ENCODE measurements at places on chromosomes 4 and X.

- DNase-seq, result no peak
These were observed 120.3 kb downstream of the UNC5C start for GRCh38 chr4:95428291-95429070.

GRCh38 chr4:26900765-26901164 lies 40.1 kb downstream of the STIM2 start:
- no peak for DNase-seq

- DNase-seq, result no peak
These were observed 93.7 kb downstream of the GRIA3 start for GRCh38 chrX:123277821-123278220.

DNA sequence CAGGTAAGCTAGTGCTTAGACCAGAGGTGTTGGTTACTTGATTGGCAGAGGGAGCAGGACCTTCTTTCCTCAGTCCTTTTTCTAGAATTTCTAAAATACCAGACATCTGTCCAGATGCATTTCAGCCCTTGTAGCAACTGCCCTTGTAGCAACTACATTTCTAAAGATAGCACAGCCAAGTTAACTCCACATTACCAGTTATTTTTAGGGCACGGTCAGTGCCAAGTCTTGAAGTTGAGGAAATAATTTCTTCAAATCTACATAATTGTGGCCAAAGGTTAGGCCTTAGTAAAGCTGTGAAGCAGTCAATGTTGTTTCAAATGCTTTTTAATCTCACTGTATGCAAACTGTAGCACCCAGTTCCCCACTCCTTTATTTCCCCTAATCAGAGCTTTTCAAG lies 62.9 kb downstream of the MID1IP1 start:
- DNase-seq, result no peak

GRCh38 chr4:72525938-72526337 lies 43.1 kb downstream of the ADAMTS3 start:
- DNase-seq, result no peak

DNA sequence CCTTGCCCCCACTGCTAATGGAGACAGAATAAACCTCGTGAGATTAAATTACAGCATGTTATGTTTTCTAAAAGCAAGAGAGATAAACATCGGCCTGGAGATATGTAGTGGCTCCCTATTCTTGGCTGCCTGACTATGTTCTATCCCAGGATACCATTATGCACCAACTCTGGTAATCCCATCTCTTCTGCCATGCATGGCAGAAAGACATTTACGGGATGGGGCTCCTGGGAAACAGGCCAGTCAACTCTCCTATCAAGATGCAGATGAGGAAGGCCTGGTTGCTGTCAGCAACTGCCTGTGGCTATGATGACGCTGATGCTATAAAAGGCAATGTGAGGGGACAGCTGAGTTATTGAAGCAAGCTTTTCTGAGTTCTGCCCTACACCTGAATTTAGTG lies 166.2 kb upstream of the VCX3A start:
- no peak for DNase-seq

DNA sequence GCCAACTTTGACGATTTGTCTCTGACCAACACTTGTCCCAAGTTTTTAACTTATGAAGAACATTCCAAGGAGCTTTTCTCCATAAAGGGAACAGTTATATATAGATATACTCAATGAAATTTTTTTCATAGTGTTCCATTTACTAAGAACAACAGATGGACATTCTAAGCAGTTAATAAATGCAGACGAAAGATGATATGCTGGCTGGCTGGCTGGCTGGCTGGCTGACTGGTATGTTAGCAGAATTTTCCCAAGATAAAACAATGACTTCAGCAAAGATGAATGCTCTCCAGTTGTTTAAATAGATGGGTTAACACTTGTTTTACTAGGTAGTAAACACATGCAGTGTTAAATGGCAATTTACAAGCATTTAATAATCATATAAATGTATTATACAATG lies 62.2 kb downstream of the SPANXN3 start:
- no peak for DNase-seq

- peak; percentile 40 for DNase-seq
These were observed 31.5 kb upstream of the ELF2 start for GRCh38 chr4:139208404-139208945.

DNA sequence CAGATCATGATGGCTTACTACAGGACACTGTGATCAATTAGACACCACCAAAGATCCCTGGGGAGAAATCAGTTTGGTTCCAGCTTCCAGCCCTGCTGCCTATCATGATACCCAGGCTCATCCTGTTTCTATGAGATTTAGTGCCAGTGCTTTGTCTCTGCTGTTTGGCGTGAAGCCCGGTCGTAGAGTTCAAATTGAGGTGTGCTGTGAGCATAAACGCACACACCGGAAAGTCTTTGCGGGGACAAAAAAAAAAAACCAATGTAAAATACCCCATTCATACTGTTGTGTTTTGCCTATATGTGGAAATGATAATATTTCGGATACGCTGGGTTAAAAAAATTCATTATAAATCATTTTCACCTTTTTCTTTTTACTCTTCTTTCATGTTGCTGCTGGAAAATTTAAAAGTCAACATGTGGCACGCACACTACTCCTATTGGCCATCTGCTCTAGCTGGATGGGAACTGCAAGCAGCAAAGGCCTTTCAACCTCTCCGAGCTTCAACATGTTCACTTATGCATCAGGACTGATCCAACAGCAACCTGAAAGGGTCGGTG lies 607 bp upstream of the DKC1 start:
- no peak for DNase-seq

DNA sequence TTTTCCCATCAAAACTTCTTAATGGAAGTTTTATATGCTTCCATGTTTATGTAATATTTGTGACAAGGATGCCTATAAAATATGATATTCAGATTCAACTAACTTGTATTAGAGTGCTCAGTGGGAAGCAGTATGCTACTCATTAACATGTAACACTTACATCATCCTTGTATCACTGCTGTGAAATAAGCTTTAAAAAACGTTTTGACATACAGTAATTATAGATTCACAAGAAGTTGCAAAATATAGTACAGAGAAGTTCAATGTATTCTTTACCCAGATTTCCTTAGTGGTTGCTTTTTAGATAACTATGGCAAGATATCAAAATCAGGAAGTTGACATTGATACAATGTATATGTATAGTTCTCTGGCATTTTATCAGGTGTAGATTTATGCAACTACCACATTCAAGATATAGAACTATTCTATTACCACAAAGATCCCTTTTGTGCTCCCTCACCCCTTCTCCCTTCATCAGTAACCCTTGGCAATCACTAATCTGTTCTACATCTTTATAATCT lies 56.3 kb downstream of the DTHD1 start:
- no peak for DNase-seq

- no peak for DNase-seq
These were observed 159.9 kb upstream of the MAMLD1 start for GRCh38 chrX:150203248-150203645.

- no peak for DNase-seq
These were observed 385.4 kb upstream of the MAD2L1 start for GRCh38 chr4:120452001-120452400.

DNA sequence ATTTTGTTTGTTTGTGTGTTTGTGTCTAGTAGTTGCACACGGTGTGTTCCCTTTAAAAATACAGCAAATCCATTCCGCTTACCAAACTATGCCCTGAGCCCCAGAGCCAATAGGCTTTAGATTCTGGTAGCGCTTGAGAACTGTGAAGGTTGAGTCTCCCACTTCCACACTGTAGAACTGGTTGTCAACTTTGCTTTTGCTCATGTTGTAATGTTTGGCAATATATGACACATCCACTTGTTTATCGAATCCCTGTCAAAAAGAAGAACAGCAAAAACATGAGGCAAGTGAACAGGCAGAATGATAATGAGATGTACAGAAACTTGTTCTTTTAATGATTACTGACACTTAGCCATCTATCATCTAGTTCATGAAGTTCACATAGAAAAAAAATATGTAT lies 200.6 kb downstream of the MAPK10 start:
- DNase-seq, result no peak

DNA sequence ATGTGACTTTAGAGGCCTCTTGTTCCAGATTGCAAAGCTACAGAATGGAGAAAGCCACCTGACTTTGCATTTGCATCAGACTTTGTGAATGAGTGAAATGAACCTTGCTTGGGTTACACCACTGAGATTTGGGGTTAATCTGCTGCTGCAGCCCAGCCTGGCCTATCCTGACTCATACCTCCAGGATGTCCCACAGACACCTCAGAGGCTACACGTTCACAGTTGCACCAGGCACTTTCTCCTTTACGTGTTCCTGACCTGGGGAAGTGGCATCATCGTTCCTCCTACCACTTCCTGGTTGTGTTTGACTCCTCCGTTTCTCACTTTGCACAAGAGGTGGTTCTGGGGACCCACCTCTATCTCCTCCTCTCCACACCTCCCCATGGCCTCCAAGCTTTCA lies 9.2 kb upstream of the SORCS2 start:
- no peak for DNase-seq

DNA sequence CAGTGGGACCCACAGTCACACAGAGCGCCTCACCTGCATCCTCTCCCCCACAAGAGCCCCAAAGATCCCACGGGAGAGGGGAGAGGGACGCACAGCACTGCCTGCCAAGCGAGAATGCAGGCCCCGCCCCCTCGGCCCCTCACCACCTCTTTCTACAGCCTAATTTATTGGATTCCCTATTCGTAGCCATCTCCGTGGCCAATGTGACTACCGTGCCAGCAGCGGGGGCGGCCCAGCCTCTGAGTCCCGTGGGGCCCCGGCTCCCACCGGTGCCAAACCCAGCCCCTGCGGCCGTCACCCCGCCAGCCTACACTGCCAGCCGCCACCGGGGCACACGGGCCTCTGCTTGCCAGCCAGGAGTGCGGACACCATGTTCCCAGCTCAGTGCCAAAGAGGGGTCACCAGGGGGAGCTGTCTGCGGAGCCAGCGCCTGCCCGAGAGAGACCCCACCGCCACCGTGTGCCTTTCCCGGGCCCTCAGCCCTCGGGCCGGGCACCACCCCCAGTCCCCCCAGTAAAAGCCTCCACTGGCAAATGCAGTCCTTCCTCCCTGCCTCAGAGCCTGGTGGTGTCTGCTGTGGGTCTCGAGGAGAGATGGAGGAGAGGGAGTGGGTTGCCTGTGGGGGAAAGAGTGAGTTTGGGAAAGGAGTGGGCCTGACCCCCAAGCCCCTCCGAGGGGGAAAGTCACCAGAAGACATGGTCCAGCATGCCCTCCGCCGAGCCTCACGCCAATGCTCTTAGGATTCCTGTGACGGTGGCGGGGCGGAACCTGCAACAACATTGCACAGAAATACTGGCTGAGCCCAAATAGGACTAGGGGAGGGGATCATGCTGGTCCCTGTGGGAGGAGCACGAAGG lies 19.6 kb upstream of the PLXNB3 start:
- DNase-seq, result no peak

DNA sequence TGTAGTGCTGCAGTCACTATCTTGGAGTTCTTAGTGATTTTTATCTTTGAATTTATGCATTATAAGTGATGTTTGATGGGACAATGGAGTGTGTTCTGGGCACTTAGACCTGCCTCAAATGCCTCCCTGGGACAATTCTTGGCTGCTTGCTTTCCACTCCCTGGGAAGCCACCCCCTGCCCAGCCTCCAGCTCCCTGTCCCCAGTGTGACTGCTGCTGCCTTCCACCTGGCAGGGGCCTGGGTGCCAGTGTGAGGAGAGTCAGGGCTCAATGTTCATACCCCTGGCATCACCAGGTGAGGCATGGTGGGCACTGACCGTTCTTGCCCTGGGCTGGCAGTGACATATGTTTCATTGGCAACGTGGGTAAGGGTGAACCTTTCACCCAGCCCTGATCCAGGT lies 14.8 kb downstream of the MSX1 start:
- no peak for DNase-seq

DNA sequence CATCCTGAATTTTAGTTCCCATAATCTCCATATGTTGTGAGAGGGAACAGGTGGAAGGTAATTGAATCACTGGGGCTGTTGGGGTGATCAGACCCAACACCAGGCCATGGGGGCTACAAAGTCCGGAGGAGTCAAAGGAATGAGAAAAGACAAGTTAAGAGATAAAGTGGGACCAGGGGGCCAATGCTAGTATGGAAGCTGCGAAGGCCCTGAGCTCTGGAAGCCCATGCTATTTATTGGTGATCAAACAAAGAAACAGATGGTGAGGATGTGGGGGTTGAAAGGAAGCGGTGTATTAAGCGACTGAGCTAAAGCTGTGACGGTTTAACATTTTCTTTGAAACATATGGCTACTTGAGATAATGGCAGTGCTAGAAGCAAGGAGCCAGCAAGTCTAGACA lies 132.8 kb downstream of the PDGFC start:
- no peak for DNase-seq

DNA sequence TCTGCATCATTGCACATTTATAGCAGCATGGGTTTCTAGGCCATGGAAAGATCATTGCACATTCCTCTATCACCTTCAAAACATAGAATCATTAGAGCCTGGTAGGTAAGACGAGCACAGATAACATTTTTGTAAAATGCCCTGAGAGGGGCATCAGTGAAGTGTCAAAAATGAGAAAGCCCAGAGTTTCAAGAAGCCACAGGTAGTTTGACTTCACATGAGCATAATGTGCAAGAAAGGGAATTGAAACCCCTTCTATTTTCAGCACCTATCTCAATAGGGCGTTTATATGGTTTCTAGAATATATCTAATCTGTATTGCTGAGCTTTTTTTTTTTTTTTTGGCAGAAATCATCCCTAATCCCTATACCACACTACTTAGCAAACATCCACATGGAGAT lies 2441.7 kb downstream of the ARAP2 start:
- no peak for DNase-seq

DNA sequence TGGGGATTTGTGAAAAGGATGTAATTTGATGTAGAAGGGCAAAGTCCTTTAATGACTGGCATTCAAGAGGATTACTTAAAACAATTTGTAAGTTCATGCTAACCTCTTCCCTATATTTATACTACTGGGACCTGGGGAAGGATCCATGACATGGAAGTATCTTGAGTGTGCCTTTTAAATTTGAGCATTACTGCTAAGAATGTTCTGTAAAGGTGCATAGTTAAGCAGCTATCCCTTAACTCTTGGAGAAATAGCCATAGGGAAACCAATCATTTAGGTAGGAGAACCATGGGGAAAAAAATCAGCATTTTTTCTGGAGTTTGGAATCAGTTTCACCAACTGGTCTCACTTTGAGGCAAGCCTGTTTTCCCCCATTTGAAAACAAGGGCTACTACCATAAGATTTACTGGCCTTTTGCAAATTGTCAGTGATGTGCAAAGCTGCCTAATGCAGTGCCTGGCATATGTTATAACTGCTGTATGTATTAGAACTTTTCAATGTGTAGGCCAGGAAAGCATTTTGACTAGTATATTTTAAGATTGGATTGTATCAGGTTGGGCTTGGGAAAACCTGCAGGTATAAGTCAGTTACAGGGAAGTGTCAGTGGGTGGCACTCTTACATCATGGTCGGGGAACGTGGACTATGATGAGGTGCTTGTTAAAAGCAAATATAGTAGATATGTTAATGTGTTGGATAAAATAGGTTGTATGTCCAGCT lies 72.1 kb downstream of the PRSS12 start:
- DNase-seq, result peak; percentile 61

- no peak for DNase-seq
These were observed 204.2 kb upstream of the IL15 start for GRCh38 chr4:141432000-141432712.

- DNase-seq, result no peak
These were observed 7.5 kb downstream of the APEX2 start for GRCh38 chrX:55007656-55008055.
